ENCODE measurements at places on chromosomes 1 and 21.

GRCh38 chr1:40185951-40186864 is 25.0 kb downstream of the RLF start:
- DNase-seq, result peak; percentile 21

- no peak for DNase-seq
Measured at GRCh38 chr1:18357622-18358230, 123.0 kb upstream of the KLHDC7A start.

- no peak for DNase-seq
Measured at GRCh38 chr1:234230414-234230862, 142.8 kb upstream of the COA6 start.

DNA sequence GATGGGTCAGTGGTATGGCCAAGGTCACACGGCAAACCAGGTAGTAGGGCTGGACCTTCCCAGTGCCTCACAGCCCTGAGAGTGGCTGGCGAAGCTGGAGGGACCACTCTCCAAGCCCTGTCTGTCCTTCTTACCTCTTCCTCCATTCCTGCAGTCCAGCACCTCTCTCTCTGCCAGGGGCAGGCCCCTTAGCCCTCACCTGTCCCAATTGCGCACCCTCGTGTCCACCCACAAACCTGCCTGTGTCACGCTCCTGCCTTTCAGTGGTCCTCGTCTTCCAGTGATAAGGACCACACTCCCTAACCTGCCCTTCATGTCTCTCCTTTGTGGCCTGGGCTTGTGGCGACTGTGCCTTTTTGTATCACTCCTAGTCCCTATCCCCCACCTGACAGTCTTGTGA is 3.4 kb downstream of the PODN start:
- DNase-seq, result no peak

GRCh38 chr1:201724766-201725118 is 104.2 kb upstream of the IPO9 start:
- DNase-seq, result no peak

- no peak for DNase-seq
Measured at GRCh38 chr1:77234096-77234495, 14.9 kb upstream of the PIGK start.

DNA sequence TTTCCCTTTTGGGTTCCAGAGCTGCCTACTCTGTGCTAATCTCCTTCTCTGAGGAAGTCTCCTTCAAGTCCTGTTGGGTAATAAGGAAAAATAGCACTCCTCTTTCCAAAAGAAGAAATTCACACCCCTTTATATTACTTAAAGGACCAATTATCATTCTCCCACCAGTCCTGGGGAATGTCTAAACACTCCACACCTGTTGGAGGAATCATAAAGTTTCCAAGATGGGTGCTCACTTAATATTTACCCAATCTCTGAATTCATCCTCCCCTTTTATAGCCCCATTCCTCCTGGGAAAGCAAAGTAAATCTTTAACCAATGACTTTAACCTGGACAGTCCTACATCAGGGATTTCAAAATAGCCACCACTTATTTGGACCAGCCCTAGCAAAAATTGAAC is 873.1 kb downstream of the KCNT2 start:
- DNase-seq, result no peak

GRCh38 chr1:10639775-10640578 is 156.5 kb downstream of the CASZ1 start:
- DNase-seq, result no peak

GRCh38 chr1:201104141-201104540 is 8.1 kb downstream of the CACNA1S start:
- DNase-seq, result no peak

- DNase-seq, result no peak
Measured at GRCh38 chr1:214378492-214378891, 97.5 kb downstream of the SMYD2 start.

DNA sequence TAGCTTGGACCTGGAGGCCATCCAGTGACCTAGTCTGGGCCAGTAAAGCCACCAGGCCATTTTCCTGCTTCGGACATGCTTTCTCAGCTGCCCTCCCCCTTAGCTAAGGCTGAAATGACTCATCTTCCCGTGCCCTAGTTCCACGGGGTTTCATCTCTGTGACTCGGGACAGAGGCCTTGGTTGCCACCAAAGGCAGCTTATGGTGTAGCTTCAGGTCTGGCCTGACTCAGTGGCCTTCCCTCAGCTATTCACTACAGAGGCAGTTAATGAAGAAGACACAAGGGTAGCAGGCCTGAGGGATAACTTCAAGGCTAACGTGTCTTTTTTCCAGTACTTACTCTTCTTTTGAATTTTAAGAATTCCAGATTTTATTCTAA is 82.4 kb downstream of the PBX1 start:
- no peak for DNase-seq

Measured in stimulated activated CD4-positive, alpha-beta T cell treated with anti-CD3 and anti-CD28 coated beads, TNF-alpha, amount 100 ng/mL, for 4 hours (primary cell).